ENCODE measurements at places on chromosomes 3 and 15. TPM values are rescaled to one million over a fixed set of nuclear protein-coding genes. Genes with fewer than 3 reads are reported as not detected.
A peak's percentile ranks its signal among the peaks of the same experiment; 100 is the strongest.

DNA sequence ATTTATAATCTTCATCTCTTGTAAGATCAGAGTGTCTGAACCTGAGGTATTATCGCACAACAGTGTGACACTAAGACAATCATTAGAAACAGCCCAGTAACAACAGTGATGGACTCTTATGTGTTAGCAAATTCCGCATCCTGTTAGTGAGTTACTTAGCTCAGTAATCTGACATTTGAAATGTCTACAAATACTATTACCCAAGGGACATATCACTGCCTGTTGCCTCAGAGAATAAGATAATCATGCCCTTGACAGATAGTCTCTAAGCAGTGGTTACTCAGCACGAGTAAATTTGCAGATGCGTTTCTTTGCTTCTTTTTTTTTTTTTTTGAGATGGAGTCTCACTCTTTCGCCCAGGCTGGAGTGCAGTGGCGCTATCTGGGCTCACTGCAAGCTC, 13.4 kb upstream of the RTP1 start:
- no peak for DNase-seq

DNA sequence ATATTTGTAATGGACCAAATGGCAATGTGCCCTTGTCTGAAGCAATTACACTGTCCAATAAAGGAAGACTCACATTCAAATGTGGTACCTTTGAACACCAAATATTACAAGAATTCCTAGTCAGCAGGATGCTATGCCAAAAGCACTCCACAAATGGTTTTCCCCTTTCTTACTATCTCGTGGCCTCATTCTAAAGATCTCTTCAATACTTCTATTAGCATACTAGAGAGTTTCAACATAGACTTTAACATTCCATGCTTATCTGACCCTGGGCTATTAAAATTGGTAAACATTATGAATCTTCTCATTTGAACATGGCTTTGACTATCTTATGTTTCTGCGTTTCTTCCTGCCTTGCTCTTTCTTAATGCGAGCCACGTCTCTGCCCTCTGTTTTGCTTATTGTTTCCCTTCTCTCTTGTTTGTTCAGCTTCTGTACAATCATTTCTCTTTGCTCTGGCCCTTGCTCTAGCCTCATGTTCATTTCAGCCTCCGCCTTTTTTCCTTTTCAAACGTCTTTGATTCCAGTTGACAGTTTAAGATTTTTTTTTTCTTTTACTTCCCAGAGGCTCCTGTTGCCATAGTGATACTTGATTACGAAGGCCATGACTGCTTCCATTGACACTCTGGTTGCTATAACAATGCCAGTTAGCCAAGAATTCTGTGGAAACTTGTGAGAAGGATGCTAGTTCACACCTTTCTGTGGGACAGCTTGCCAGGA, 49.5 kb upstream of the SLC9A9 start:
- peak; percentile 48 for DNase-seq

DNA sequence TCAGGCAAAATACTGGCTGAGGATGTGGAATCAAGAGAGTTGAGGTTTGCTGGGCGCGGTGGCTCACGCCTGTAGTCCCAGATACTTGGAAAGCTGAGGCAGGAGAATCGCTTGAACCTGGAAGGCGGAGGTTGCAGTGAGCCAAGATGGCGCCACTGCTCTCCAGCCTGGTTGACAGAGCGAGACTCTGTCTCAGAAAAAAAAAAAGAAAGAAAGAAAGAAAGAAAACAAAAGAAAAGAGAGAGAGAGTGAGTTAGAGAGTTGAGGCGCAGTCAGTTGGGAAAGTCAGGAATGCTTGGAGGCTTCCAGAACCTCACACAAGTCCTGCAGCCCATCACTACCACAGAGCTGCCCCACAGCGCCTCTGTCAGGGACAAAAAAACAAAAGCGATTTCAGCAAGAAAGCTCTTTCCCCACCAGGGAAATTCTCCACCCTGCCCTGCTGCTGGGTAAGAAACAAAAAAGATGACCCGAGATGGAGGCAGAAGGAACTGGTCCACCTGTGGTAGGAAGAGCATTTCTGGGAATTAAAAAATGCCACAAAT, 13.8 kb downstream of the HDC start:
- DNase-seq = no peak

GRCh38 chr15:64092075-64092820, 1.4 kb downstream of the CIAO2A start:
- no peak for DNase-seq

GRCh38 chr15:70215951-70216350, 118.2 kb upstream of the TLE3 start:
- DNase-seq = no peak

- peak; percentile 20 for DNase-seq
These were observed 500 bp upstream of the RAB6B start for GRCh38 chr3:133896002-133896761.

DNA sequence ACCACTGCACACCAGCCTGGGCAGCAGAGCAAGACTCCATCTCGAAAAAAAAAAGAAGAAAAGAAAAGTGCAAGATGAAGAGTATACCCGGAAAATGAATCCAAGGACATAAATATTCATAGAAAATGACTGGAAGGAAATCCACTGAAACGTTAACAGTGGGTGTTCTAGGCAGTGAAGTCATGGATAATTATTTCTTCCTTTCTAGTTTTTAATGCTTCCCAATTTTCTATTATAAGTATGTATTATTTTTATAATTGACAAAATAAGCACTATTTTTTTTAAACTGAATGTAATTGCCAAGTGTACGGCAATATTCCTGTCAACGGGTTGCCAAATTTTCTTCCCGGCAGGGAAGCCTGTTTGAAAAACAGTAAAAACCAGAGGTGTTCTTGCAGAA, 37.4 kb upstream of the MGLL start:
- DNase-seq = no peak

GRCh38 chr15:88301311-88301710, 44.8 kb upstream of the NTRK3 start:
- no peak for DNase-seq

DNA sequence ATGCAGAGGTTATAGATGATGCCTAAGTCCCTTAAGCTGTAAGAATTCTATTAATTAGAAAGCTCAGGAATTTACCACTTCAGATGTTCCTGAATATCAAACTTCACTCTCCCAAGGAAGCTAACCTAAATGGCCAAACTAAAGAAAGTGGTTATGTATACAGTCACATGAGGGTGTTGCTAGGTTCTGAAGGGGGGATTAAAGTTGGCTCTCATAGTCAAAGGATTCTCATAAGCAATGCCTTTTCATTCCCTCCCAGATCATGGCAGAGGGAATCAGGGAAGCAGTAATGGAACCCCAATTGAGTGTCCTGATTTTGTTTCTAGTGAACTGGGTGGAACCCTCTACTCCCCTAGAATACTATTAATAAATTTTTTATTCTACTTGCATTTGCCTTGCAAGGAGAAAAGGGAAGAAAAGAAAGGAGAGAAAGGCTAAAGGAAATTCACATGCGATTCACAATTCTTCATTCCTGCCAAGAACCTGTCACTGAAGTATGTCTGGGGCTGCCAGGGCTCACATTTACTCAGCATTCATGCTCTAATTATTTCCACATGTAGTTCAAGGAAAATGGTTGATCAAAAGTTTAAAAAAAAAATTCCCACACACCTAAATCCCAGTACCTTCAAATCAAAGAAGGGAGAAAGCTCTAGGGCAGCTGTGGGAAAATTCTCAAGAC, 25.1 kb downstream of the FSTL1 start:
- peak; percentile 92 for DNase-seq

DNA sequence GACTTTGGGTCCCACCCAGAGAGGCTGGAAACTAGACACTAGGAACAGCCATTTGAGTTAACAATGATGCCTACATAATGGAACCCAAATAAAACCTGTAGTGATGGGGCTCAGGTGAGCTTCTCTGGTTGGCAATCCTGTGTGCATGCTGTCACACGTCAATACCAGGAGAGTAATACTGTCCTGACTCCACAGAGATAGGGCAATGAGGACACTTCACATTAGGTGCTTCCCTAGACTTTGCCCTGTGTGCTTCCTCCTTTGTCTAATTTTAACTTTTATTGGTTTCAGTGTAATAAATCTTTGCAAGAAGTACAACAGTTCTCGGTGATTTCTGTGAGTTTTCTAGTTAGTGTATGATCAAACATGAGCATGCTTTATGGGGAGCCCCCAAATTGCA, 281.8 kb upstream of the ARRDC4 start:
- DNase-seq = no peak

DNA sequence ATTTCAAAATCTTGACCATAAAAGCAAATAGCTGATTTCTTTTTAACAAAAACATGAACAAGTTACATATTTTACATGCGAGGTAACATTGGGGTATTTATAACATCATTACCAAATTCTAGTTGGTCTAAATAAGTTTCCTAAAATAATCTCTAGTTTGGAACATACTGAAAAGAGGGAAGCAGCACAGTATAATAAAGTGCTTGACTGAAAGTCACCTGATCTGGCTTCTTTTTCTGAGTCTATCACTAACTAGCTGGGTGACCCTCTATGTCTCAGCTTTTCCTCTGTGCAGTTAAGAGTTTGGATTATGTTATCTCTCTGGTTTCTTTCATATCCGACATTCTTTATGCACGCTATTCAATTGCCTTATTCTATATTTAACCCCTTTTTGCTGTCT, 19.8 kb upstream of the CNTN4 start:
- DNase-seq = peak; percentile 9

DNA sequence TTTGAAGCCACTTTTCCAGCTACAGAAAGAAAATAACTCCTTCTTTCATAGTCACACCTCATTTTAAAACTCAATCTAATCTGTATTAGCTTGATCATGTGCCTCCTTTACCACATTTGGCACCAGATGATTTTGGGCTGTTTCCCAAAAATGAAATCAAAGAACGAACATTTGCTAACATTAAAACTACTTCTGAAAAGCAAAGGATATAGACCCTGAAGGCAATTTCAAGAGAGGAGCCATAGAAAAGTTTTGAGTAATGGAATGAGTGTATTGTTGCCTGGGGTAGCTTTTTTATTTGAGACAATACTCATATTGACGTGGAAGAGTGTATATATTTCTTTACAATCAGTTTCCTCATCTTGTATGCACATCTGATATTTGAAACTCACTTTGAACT, 152.8 kb upstream of the TBL1XR1 start:
- DNase-seq = no peak

DNA sequence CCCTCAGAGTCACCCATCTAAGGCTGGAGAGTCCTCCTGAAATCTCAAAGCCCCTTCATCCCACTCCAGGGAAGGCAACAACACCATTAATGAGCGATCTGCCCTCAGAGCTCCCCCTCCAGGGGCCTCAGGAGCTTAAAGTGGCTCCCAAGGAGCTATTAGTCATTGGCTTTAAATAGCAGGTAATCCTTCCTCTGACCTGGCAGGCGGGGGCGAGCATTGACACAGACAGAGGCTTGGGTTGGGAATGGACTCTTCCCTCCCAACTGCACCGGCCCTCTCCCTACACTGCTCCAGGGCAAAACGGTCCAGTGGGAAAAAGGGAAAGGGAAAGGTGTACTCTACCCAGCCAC, 1.4 kb downstream of the MFGE8 start:
- DNase-seq = peak; percentile 66

DNA sequence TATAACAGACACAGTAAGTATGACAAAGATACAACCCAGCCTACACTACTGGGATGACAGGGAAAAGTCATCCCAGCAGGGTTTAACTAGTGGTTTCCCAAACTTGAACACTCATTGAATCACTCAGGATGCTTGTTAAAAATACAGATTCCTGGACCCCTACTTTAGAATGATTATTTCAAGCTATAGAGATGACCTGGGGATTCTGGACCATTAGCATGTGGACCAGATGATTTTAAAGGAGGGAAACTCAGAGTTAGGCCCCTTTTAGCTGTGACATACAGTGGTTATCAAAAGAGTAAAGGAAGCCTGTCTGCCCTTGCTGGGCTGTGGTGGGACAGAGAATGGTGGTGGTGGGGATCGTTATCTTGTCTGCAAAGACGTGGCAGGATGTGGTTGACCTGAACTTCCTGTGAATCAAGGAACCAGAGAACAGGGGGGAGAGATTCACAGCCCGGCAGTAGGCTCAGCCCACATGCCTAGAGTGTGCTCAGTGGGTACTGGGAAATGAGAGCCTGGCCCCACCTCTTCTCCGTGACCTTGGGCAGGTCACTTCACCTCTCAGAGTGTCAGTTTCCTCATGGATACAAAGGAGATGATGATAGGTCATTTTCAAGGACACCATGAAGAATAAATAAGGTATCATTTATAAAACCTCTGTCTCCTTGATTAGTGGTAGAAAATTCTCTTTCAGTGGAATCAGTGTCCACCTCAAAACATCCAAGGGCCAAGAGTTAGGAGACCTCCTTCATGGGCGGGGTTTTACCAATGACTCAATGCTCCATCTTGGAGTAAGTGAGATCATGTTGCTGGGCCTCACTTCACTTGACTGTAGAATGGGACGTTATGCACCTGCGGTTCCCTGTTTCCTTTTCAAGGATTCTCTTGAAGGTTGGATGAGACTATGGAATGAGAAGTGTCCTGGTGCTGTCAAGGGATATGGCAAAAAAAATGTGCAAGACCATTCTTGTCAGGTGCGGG, 306.5 kb downstream of the RPLP1 start:
- peak; percentile 25 for DNase-seq

GRCh38 chr3:10700821-10701220, 115.2 kb upstream of the SLC6A11 start:
- no peak for DNase-seq

- DNase-seq = no peak
These were observed 22.9 kb downstream of the MITF start for GRCh38 chr3:69761896-69762767.

DNA sequence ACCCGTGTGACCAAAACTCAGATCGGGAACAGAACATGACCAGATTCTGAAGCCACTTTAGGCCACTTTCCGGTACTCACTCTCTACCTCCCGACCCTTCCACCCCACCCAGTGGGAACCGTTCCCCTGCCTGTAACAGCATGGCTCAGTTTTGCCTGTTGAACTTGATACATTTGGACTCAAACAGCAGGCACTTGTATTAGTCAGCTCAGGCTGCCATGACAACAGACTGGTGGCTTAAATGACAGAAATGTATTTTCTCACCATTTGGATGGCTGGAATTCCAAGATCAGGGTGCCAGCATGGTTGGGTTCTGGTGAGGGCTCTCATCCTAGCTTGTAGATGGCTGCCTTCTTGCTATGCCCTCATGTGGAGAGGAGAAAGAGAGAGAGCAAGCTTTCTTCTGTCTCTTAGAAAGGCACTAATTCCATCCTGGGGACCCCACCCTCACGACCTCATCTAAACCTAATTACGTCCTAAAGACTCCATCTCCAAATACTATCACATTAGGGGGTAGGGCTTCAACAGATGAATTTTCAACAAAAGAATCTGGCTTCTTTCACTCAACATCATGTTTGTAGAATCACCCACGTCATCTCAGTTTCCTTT, 9.3 kb upstream of the SSUH2 start:
- no peak for DNase-seq

DNA sequence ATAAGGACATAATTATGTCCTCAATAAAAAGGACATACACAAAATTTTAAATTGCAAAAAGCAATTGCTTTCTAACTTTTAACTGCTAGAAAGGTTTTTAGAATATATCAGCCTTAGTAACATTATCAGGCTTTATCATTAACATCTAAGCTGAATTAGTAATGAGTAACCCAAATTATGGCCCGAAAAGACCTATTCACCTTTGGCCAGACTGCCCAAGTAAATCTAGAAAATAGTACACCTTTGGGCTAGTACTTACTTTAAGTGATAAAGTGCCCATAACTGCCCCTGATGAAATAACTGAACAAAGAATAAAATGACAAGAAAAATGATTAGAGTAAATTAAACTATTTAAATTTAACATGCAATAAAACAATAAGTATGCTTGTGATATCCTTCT, 117.2 kb downstream of the TBL1XR1 start:
- no peak for DNase-seq

- DNase-seq = peak; percentile 89
These were observed 45.7 kb downstream of the B3GNT5 start for GRCh38 chr3:183298701-183299153.

The CRELD1 gene
- 41.4 TPM for polyA plus RNA-seq

The CISH gene
- 13.2 TPM for polyA plus RNA-seq

The CACNA1D gene
- polyA plus RNA-seq = 0.86 TPM

The GOLGA6D gene
- polyA plus RNA-seq = 0.89 TPM

Measured in muscle of leg (tissue), 16 donors.